ENCODE measurements at places on chromosomes 2 and 18. TPM values are rescaled to one million over a fixed set of nuclear protein-coding genes. Genes with fewer than 3 reads are reported as not detected.
A peak's percentile ranks its signal among the peaks of the same experiment; 100 is the strongest.

GRCh38 chr2:38661306-38661705 lies 4.6 kb upstream of the GALM start:
- ATAC-seq: no peak

Gene FOXD4L1
- total RNA-seq: 0.11 TPM

DNA sequence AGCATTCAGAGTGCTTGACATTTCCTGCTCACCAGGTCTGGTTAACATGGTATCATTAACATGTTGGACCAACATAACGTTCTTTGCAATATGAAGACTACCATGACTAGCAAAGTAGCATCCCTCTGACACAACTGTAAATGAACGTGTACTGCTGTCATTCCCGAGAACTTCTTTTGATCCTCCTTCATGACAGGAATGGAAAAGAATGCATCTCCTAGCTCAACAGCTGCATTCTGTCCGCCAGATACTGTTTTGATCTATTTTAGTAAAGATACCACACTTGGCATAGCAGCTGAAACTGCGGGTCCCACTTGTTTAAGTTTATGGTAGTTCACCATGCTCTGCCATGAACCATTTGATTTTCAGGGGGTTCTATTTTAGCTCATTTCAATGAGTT lies 144.2 kb upstream of the PARD3B start:
- no peak for ATAC-seq

Gene ANKRD30BL
- total RNA-seq: not detected

DNA sequence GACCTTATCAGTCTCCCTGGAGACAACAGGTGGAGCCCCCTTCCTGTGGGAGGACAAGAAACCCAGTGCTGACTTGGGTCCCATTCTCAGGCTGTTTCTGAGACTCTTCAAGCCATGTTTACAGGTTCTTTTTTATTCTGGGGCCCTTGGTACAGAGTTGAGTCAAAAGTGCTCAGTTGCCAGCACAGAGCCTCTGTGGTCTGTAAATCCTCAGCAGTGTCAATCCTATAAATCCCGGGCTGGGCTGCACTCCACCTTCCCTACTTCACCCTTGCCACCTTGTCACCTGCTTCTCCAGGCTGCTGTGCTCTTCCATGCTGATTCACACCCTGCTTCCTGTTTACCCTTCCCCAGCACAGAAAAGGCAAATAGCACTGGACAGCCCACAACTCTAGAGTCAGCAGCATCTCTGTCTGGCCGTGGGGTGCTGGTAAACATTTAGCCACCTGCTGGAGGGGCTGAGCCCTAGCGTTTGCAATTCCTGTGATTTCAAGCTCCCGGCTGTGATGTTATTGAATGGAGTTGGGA lies 74.7 kb downstream of the TNFRSF11A start:
- peak; percentile 23 for ATAC-seq

- ATAC-seq: no peak
Observed at GRCh38 chr2:53942280-53942679, 28.5 kb downstream of the PSME4 start.

GRCh38 chr18:37259711-37260110 lies 305.9 kb downstream of the CELF4 start:
- no peak for ATAC-seq

GRCh38 chr2:7346336-7346735 lies 429.1 kb downstream of the RNF144A start:
- ATAC-seq: no peak

DNA sequence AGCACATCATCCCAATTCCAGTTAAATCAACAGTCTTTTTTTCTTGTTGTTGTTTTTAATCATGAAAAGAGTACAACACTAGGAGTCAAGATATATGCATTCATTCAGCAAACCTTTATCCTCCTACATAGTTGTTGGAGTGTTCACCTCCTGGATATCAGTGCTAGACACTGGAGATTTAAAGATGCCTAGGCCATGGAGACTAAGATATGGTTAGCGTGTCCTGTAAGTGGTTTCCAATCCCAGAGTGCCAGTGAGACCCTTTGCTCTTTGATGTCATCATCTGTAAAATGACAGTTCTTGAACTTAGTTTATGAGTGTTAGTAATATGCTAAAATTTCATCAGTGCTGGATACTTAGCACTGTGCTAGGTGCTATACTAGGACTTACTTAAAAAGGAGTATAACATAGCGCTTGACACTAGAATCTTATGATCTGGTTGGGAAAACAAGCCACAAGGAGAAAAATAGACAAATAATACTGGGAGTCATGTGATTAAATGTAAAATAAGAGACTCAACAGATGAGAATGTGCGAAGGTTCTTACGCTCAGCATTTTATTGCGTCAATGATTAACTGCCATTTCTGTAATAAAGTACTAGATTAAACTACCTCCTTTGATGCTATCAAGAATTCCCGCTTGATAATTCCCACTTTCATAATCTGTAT lies 31.5 kb downstream of the BABAM2 start:
- ATAC-seq: no peak

DNA sequence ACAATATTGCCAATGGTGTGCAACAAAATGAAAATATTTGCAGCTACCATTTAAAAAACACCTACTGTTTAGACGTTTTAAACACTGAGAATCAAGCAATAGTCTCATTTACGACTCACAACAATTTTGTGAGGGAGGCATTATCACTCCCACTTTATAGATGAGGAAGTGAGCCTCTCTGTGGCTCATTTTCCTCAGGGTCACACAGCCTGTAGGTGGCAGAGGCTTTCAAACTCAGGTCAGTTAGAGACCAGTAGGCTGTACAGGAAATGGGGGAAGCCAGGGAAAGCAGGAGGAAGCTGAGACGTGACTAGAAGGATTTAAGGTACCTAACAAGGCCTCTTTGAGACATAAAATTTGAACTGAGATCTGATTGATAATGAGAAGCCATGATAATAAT lies 95.0 kb upstream of the ZNF521 start:
- no peak for ATAC-seq

Gene SLC11A1
- 0.19 TPM for total RNA-seq

DNA sequence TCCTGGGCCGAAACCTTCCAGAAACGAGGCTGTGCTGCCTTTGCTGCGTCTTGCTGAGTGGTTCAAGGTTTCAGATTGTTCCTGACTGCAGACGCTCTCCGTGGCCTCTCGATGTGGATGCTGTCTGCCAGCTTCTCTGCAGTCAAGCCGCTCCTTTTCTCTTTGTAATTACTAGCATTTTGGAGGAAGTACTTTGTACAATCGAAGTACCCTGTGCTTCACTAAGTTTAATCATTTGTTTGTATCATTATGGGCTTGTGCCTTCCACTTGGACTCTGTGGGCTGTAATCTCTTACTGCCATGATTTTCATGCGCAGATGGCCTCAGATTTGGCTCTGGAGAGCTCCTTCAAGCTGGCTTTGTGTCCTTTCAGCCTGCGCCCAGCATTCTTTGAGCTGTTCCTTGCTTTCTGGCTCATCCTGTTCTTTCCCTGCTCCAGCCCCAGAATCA lies 49.3 kb downstream of the TRAF3IP1 start:
- ATAC-seq: no peak

GRCh38 chr18:13359210-13359609 lies 140.7 kb downstream of the LDLRAD4 start:
- no peak for ATAC-seq

Gene FZD7
- 1.6 TPM for total RNA-seq

DNA sequence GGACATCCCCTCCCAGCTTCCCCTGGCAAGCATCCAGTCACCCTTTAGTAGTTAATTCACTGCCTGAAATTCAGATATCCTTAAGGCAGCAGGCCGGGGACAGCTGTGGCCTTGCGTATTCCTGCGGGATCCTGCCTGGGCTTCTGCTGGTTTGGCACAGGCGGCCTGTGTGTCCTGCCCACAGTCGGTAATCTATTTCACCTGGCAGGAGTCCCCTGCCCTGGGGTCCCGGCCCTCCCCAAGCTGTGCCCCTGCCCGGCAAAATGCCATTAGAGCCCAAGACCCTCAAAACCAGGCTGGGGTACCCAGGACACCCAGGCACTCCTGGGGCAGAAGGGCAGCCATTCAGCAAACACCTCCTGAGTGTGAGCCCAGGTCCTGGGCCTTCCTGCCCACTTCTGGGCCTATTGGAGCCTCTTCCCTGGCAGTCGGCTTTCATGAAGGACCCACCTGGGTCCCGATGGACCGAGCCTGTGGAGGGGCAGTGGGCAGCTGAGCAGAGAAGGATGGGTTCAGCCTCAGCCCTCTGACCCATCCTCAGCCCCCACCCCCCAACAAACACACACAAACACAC lies 11.6 kb downstream of the CROCC2 start:
- ATAC-seq: no peak

Gene TSN
- 33.7 TPM for total RNA-seq

Gene ALPG
- not detected for total RNA-seq

DNA sequence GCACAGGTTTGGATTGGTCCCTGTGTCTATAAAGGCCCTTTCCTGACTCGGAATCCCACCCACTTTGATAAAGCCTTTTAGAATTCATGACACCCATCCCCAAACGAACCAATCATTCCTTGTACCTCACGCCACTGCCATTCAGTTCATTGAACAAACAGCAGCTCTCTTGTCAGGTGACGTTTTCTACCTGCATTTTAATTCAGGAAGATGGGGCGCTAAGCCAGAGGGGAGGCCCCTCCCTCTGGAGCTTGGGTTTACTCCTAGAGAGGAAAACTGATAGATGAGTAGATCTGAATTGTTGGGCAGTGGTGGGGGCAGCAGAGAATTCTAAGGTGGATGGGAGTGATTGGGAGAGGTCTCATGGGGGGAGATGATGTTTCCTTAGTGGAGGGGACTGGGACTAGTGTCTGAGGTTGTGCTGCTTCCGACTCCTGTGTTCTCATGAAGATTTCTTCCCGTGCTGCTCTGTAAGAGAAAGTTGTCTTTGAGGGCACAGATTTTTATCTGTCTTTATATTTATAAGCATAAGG lies 9.6 kb downstream of the RRM2 start:
- no peak for ATAC-seq

Gene NR4A2
- total RNA-seq: 11.9 TPM

GRCh38 chr2:231955758-231956472 lies 5.6 kb upstream of the DIS3L2 start:
- ATAC-seq: no peak

DNA sequence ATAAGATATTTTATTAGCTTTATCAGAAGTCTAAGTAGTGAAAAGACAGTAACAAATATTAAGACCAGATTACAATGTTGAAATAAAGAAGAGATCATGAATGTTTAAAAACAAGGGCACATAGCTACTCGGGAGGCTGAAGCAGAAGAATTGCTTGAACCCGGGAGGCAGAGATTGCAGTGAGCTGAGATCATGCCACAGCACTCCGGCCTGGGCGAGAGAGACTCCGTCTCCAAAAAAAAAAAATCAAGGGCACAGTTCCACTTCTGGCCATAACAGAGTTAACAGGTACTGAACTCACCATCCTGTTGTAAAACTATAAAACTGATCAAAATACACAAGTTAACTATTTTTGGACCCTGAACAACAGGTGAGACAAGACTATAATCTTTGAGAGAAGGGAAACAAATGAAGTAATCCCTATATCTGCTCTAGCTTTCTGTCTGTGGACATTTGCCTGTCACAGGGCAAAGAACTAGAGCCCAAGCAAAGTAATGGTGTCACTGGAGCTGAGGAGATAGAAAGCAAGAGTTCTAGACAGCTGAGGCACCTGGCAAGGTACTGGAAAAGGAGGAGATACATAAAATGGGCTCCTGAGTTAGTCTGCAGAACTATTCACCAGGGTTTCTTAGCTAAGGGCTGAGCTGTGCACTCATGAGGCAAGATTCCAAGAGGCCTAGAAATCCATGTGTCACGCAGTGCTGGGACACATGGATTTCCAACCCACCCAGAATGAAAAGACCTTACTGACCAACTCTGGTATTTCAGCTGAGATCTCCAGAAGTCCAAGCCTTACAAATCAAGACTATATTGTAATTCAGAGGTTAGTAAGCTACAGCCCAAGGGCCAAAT lies 15.2 kb downstream of the MMADHC start:
- ATAC-seq: no peak

DNA sequence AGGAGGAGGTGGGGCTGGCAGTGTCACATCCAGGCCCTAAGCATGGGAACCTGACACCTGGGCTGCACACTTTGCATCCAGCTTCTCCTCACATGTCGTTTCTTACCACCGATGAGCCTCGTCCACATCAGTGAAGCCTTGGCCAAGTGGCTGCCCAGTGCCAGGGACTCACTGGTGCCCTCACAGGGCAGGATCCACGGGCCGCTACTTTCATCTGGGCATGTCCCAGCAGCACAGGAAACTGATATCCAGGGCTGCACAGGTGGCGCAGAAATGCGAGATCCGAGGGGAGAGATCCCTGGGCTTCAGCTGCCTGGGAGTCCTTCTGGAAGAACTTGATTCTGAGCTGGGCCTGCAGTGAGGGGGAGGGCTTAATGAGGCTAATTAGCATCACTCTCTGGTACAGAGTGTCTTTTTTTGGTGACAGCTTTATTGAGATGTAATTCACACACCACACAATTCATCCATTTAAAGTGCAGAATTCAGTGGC lies 291.6 kb upstream of the HDAC4 start:
- ATAC-seq: no peak

DNA sequence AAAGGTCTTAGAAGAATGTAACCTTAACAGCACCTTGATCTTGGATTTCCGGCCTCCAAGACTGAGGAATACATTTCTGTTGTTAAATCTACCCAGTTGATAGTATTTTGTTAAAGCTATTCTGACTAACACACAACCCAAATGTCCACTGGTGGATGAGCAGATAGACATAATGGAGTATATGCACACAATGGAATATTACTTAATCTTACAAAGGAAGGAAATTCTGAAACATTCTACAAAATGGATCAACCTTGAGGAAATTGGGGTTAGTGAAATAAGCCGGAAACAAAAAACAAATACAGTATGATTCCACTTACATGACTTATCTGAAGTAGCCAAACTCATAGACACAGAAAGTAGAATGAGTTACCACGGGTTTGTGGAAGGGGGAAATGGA lies 168.7 kb downstream of the ZNF804A start:
- ATAC-seq: no peak
